GM04503 (cell line): ENCODE measurements at places on chromosomes 6 and 20.

- DNase-seq, result no peak
Measured at GRCh38 chr6:82333781-82334180, 29.8 kb upstream of the TPBG start.

- DNase-seq, result no peak
Measured at GRCh38 chr6:25641940-25642666, 9.9 kb upstream of the SCGN start.

DNA sequence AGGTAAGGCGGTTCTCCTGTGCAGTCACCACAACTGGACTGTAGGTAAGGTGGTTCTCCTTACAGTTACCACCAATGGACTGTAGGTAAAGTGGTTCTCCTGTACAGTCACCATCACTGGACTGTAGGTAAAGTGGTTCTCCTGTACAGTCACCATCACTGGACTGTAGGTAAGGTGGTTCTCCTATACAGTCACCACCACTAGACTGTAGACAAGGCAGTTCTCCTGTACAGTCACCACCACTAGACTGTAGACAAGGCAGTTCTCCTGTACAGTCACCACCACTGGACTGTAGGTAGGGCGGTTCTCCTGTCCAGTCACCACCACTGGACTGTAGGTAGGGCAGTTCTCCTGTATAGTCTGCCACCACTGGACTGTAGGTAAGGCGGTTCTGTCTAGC, 212.3 kb downstream of the TFAP2A start:
- DNase-seq, result no peak

DNA sequence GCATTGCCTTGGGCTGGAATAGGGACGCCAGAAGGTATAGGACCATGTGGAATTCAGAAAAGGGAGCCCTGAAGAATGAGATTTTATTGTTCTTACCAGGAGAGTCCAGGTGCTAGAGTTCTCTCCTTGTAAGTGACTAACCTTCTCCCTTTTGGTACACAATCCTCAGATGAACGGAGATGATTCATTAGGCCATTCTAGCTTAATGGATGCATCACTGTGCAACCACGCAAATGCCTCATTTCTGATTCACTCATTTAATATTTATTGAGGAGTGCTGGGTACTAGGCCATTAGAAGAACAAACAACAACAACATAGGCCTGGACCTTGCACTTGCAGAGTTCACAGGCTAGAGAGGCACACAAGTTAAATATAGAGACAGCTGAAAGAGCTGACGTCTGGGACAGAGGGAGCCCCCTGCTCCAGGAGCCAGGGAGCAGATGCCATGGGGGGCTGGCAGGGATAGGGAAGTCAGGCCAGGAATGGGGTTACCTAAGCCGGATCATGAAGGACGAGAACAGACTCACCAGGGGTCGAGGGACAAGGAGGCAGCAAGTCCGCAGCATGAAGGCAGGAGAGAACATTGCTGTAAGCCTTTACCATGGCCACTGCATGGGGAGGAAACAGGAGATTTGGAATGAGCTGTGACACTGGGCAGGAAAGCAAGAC, 179.5 kb upstream of the AKAP12 start:
- peak; percentile 92 for DNase-seq

- DNase-seq, result no peak
Measured at GRCh38 chr6:106973018-106973835, 1.3 kb downstream of the CD24 start.

GRCh38 chr6:27825025-27825793, 87.0 kb downstream of the OR2B2 start:
- DNase-seq, result no peak

DNA sequence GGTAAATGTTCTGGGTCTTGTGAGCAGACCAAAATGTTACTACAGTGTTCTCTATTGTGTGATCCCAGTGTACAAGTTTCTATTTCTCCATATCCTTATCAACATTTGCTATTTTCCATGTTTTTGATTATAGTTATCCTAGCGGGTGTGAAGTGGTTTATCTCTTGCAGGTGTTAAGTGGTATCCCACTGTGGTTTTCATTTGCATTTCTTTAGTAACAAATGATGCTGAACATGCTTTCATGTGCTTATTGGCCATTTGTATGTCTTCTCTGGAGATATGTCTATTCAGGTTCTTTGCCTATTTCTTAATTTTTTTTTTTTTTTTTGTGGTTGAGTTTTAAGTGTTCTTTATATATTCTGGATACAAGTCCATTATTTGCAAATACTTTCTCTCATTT, 35.5 kb downstream of the NSFL1C start:
- no peak for DNase-seq

- no peak for DNase-seq
Measured at GRCh38 chr20:49631061-49631716, 63.3 kb upstream of the PTGIS start.

- DNase-seq, result no peak
Measured at GRCh38 chr20:58551631-58552030, 36.4 kb upstream of the APCDD1L start.

GRCh38 chr6:114323784-114324183, 19.0 kb downstream of the HS3ST5 start:
- no peak for DNase-seq

DNA sequence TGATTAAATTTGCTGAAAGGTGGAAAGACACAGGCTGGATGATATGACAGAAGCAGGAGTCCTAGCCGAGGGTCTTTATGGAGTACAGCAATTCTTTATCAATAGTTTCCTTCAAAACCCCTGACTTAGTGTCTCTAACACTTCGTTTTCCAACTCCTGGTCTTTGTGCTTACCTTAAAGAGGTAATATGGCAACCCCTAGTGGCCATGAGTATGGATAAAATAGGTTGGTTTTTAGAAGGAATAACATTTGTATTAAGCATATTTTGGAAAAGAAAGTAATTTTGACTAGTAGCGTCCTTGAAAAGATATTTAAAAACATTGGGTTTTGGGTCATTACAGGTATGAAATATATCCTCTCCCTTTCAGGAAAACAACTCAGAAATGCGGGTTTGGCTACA, 51.9 kb downstream of the VGLL2 start:
- DNase-seq, result no peak

DNA sequence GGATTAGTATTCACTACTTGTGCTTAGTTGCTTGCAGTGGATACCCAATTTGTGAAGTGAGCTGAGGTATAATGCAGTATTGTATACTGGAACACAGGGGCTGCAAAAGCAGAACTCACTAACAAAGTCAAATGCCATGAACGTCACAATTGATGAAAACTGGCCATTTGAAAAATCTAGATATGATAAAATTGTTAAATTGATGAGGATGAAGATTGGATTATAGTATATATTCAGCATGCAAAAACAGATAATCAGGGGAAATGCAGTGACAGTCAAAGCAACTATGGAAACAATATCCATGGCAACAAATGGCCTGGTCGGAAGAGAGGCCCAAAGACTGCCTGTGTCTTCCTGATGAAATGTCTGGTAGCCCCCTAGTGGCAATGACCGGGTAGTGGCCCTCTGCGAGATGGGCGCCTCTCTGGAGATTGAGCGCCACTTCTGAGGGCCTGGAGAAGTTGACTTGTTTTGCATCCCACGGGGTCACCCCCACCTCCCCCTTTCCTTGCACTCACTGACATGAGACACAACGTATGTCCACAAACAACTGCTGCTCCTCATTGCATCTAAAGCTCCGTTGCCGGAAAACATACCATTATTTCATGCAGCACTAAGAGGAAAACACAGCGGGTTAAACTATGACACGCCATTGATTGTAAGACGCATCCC, 43.6 kb downstream of the C6orf15 start:
- DNase-seq, result no peak

DNA sequence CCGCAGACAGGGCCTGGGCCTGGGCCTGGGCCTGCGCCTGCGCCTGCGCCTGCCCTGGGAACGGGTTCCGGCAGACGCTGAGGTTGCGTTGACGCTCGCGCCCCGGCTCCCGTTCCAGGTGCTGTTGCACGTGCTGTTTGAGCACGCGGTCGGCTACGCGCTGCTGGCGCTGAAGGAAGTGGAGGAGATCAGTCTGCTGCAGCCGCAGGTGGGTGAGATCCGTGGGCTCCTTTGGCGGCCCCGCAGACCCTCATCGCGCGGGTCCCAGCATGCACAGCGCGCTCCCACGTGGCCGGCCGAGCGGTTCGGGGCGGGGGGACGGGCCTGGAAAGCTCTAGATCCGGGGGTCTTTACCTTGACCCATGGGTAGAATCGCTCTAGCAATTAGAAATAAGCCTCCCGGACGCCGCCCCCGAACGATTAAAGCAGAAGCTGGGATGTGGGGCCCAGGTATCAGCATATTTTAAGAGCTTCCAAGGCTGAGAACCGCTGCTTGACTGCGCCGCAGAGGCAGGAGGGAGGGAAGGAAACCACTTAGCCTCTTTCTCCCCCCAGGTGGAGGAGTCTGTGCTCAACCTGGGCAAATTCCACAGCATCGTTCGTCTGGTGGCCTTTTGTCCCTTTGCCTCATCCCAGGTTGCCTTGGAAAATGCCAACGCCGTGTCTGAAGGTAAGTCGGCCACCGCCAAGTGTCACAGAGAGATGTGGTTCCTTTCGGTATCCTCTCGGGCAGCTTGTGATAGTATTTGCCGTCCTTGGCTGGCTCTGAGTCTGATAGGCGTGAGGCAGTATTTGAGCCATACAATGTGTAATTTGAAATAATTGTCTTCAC, 508 bp downstream of the NOP56 start:
- DNase-seq, result no peak

DNA sequence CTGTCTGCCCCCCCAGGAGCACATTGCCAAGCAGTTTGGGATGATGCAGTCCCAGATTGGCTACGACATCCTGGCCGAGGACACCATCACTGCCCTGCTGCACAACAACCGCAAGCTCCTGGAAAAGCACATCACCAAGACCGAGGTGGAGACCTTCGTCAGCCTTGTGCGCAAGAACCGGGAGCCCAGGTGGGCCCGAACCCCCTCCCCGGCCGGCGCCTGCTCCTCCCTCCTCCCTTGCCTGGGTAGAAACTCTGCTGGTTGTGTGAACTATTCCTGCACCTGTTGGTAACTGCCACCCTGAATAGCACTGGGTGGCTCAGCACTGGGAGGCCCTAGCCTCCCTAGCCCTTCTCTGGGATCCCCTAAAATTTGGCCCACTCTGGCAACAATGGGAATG, 43.7 kb downstream of the UQCC2 start:
- no peak for DNase-seq

DNA sequence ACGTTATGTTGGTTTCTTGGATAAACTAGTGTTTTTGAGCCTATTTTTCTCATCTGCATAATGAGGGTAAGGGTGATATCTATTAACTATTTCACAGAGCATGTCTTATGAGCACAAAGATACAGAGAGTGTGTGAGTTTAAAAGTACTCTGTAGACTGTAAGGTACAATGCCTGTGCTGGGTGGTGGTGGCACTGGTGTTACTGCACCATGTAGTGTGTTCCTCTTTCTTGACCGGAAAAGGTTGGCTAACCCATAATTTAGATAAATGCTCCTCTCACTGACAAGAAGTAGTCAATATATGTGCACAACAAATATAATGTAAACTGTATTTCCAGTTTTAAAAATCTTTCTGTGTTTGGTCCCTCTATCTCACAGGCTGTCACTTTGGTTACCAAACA, 116.2 kb upstream of the MMS22L start:
- DNase-seq, result no peak

DNA sequence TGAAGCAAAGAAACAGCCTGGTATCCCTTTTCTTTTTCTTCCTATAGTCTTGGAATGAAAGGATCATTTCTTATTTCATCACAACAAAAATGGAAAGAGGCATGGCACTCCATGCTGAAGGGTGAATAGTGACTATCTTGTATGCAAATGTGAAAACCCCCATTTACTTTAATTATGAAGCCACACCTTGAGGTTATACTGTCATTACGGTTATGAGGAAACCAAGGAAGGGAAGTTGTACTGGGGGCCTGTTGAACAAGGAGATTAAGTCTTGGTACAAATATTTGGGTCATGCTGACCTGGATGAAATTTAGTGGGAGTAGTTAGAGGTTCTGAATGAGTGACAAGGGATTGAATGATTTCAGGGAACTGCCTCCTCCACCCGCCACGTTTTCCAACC, 8.7 kb upstream of the STXBP5 start:
- no peak for DNase-seq

GRCh38 chr20:32707691-32708581, 34.2 kb upstream of the C20orf203 start:
- no peak for DNase-seq

DNA sequence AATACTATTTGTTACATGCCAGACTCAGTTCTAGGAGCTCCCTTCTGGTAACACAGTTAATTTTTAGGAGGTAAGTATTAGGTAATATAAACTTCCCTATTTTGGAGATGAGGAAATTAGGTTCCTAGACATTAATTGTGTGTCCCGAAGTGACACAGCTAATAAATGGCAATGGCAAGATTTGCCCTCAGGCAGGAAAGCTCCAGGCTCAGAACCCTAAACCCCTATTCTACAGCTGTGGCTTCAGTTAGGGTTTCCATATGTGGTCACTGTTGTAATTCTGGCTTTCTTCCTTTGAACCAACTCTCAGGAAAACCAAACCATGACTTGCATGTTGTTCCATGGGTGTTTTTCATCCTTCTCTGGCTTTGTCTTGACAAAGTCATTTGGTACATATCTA, 188.2 kb downstream of the PLCB1 start:
- DNase-seq, result no peak

- no peak for DNase-seq
Measured at GRCh38 chr6:154938221-154938580, 56.9 kb upstream of the TIAM2 start.

DNA sequence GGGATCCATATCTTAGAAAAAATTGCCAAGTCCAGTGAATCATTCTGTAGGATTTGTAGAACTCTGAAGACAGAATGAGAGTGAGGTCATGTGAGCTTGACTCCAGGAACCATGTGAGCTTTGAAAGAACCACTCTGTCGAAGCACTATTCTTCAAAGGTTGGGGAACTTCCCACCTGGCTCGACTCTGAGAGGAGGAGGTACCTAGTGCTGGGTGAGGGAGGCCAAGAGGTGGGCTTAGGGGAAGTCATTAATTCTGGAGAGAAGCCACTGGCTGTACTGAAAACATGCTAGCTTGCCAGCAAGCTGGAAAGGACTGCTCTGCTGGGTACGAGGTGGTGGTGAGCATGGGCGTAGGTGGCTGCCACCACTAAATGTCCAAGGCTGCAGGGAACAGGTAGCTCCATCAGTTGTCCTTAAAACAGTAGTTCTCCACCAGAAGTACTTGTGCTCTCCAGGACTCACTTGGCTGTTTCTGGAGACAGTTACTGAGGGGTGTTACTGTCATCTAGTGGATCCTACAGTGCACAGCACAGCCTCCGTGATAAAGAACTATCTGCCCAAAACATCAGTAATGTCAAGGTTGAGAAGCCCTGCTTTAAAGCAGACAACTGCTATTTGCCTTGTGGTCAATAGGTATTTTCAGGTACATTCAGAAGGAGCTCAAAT, 34.7 kb upstream of the SYNJ2 start:
- no peak for DNase-seq

DNA sequence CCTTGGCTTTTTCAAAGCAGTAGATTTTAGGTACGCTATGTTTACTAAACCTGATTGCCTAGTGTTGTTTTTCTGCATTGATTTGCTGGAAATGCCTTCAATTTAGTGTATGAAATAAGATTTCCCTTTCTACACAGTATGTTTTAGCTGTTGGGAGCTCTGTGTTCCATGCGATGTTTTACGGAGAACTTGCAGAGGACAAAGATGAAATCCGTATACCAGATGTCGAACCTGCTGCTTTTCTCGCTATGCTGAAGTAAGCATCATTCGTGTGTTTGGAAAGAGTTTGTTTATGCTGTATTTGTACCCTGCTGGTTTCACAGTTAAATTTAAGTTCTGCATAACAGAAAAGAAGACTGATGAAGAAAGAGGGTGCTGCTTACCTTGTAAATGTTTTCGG, 1.9 kb downstream of the BTBD3 start:
- no peak for DNase-seq

- no peak for DNase-seq
Measured at GRCh38 chr6:44063561-44064059, 63.6 kb downstream of the MRPL14 start.

GRCh38 chr6:1066449-1067090, 245.3 kb upstream of the FOXQ1 start:
- DNase-seq, result no peak
